Vagina (tissue), 2 donors: ENCODE measurements at places on chromosomes 12 and 14. TPM values are rescaled to one million over a fixed set of nuclear protein-coding genes. Genes with fewer than 3 reads are reported as not detected.

The PLEKHD1 gene
- not detected for total RNA-seq

The SIX4 gene
- 1.5 TPM for total RNA-seq

The SCNN1A gene
- 55.2 TPM for total RNA-seq

- peaks cover 26% of the 10 kb centered on the region for H3K4me1 ChIP-seq
- H3K36me3 ChIP-seq, result no peaks in the 10 kb centered on the region
- peak within 1 kb of the TSS; percentile 65 for H3K4me3 ChIP-seq
- peak within 1 kb of the TSS; percentile 87 for H3K27ac ChIP-seq
Observed at GRCh38 chr12:7128681-7129286, at the start of gene RBP5. RBP5 (minus strand) TSS chr12:7128889; CDS start chr12:7128775, 114 bp downstream.

DNA sequence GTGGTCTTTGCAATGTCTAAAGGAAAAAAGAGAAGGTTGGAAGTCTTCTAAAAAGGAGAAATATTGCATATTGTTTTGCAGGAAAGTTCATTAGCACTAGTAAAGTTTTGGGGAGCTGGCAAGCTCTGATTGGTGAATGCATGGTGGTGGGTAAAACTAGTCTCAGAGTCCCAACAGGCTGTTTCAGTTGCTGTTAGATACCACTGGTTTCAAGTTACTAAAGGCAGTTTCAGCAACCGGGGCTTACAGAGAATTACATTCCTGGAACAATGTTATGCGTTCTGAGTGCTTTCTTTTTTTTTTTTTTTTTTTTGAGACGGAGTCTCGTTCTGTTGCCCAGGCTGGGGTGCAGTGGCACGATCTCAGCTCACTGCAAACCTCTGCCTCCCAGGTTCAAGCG, 208.2 kb downstream of the EPS8 start:
- DNase-seq, result no peak
- no peaks in the 10 kb centered on the region for H3K36me3 ChIP-seq
- no peak overlapping the region for H3K27ac ChIP-seq
- no peak overlapping the region for H3K4me3 ChIP-seq
- H3K4me1 ChIP-seq, result no peaks in the 10 kb centered on the region
- no peaks in the 10 kb centered on the region for H3K27me3 ChIP-seq

DNA sequence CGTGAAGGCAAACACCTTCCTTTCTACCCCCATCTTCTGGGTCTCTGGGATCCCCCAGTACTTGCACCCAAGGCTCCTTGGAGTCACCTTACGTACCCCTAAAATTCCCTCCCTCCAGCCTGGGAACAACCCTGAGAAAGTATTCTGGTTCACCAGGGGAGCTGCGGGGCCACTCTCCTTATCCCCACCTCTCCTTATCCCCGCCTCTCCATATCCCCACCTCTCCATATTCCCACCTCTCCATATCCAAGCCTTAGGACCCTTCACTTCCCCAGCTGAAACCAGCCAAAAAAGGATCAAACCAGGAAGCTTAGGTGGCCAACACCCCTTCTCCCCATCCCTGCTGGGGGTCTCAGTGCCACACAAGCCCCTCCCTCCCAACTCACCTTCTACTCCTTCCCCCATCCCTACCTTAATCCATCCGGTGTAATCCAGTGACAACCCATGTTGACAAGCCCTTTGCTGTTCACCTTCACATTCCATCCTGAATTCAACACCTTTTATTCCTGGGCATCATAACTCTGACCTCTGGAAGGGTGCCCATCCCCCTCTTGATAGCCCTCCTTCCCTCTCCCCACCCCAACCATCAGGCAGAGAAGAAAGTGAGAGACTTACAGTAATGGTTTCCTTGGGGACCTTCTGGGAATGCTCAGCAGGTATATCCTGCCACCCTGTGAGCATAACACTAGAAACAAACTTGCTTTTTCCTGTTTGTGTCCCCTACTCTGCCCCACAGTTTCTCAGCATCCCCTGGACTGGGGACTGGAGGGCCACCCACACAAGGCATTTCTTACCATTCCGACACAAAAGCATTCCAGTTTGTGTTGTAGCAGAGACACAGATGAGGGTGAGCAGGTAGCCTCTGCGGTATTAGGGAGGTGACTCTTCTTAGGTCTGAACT, 1.6 kb upstream of the MSI1 start:
- H3K27me3 ChIP-seq, result no peaks in the 10 kb centered on the region
- DNase-seq, result no peak
- H3K36me3 ChIP-seq, result no peaks in the 10 kb centered on the region
- no peak overlapping the region for H3K4me3 ChIP-seq
- peaks cover 19% of the 10 kb centered on the region for H3K4me1 ChIP-seq

GRCh38 chr12:76383988-76384387, 35.8 kb upstream of the BBS10 start:
- no peaks in the 10 kb centered on the region for H3K27me3 ChIP-seq
- no peaks in the 10 kb centered on the region for H3K4me1 ChIP-seq
- no peaks in the 10 kb centered on the region for H3K36me3 ChIP-seq

GRCh38 chr12:25271486-25272098, 20.9 kb upstream of the KRAS start:
- no peaks in the 10 kb centered on the region for H3K4me1 ChIP-seq
- no peak overlapping the region for H3K27ac ChIP-seq
- DNase-seq, result no peak
- H3K36me3 ChIP-seq, result no peaks in the 10 kb centered on the region
- H3K4me3 ChIP-seq, result no peak overlapping the region

DNA sequence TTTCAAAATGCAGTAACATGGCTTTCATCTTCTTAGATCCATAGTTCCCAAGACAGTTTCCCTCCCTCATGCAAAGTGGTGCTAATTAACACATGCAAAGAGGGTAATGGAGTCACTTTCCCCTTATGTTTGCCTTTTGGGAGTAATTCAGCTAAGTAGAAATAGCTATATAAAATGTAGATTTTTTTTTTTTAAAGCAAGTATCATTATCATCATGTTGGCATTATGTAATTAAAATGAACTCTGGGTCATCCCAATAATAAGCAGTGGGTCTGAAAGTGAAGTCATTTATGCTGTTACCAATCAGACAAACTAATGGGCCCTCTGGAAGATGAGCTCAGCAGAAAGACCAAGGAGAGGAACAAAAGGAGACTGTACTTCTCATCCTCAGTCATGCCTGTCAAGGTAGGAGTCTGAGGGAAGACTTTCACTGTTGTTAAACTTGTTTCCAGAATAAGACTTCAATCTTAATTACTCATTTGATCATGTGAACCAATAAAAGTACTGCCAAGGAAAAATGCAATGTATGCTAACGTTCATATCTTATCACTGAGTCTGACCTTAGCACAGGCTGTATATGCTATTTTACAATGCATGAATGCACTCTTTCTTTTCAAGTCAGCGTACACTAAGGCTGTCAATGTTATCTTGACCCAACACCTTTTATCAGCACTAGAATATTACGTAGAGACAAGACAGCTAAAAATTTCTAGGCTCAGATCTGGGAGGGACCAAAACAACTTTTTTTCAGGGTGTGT, 26.8 kb downstream of the AREL1 start:
- no peak overlapping the region for H3K4me3 ChIP-seq
- H3K27ac ChIP-seq, result no peak overlapping the region
- DNase-seq, result no peak
- H3K36me3 ChIP-seq, result no peaks in the 10 kb centered on the region
- no peaks in the 10 kb centered on the region for H3K4me1 ChIP-seq
- H3K27me3 ChIP-seq, result no peaks in the 10 kb centered on the region

DNA sequence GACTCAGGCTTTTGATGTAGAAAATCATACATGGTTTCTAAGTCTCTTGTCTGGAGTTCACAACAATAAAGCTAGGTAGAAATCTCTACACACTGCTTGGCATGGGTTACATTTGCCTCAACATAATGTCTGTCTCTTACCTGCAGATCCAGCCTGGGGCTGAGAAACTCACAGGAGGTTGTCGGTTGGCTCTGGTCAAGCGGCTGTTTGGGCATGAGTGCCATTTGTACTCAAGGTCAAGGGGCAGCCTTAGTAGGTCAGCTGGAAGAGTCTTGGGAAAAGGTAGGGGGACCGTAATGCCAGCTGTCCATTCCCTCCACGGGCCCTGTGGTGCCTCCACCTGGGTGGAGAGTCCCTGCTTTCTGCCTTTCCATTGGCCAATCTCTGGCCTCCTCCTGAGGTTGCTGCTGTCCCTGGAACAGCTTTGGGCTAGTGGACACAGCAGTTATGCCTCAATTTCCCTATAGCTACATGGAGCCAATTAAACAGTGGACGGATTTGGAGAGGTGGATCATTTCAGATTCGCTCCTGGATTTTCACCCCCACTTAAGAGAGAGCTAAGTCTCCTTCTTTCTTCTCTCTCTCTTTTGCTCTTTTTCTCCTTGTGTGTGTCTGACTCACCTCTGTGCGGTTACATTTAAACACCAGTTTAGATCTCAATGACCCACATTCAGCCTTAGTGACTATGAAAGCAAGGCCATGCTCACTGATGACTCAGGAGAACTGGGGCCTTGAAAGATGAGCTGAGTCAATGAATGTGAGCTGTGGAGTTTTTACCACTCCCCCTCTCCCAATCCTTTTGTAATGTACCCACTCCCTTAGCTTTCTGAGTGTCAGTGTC, 132.8 kb upstream of the HIF1A start:
- no peak for DNase-seq
- H3K27me3 ChIP-seq, result no peaks in the 10 kb centered on the region
- H3K36me3 ChIP-seq, result no peaks in the 10 kb centered on the region
- peak overlapping the region; percentile 85 for H3K27ac ChIP-seq

The C14orf180 gene
- total RNA-seq, result 1.7 TPM
